ENCODE measurements at places on chromosomes 13 and 19.

DNA sequence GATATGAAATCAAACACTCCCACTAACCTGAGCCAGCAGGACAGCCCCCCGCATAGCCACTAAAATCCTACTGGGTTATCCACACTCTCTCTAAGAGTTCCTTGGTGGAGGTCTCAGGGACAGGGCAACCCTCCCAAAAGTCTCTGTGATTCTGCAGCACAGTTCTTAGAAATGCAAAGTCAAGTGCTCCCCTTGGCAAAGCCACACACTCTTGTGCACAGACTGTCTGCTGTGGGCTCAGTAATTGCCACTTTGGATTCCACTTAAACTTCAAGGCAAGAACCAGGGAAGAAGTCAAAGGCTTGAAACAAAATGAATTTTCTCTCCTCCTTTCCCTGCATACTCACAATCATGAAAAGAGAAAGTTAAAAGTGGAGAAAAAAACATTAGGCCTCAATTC lies 61.5 kb downstream of the DOCK9 start:
- no peak for DNase-seq

DNA sequence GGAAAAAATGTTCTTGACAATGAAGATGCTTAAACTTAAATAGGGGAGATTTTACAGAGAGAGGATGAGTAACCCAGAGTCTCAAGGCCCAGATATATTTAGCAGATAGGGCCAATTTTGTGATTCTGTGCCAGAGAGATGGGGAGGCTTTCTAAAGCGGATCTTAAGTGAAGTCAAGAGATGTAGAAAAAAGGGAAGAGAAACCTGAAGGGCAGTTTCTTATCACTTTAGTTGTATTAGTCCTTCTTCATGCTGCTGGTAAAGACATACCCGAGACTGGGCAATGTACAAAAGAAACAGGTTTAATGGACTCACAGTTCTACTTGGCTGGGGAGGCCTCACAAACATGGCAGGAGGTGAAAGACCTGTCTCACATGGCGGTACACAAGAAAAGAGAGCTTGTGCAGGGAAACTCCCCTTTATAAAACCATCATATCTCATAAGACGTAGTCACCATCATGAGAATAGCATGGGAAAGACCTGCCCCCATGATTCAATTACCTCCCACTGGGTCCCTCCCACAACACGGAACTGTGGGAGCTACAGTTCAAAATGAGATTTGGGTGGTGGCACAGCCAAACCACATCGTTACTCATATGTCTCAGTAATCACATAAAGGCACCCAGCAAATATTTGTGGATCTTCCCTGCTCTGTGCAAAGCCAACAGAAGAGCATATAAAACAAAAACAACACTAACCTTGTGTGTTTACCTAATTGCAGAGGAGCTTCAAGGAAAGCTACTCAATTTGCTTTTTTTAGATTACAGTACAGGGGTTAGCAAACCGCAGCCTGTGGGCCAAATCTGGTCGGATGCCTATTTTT lies 102.6 kb upstream of the MYCBP2 start:
- DNase-seq = peak; percentile 47

GRCh38 chr13:95298169-95298965 lies 2.9 kb downstream of the ABCC4 start:
- DNase-seq = no peak

GRCh38 chr19:29201855-29202254 lies 11.1 kb downstream of the UQCRFS1 start:
- no peak for DNase-seq

GRCh38 chr13:89520468-89520867 lies 1827.0 kb upstream of the MIR17HG start:
- no peak for DNase-seq
